ENCODE measurements at places on chromosomes 2 and 18. TPM values are rescaled to one million over a fixed set of nuclear protein-coding genes. Genes with fewer than 3 reads are reported as not detected.

GRCh38 chr2:173898996-173899395 lies 66.2 kb downstream of the SP3 start:
- DNase-seq: no peak

GRCh38 chr2:31110431-31110830 lies 27.8 kb downstream of the GALNT14 start:
- no peak for DNase-seq

DNA sequence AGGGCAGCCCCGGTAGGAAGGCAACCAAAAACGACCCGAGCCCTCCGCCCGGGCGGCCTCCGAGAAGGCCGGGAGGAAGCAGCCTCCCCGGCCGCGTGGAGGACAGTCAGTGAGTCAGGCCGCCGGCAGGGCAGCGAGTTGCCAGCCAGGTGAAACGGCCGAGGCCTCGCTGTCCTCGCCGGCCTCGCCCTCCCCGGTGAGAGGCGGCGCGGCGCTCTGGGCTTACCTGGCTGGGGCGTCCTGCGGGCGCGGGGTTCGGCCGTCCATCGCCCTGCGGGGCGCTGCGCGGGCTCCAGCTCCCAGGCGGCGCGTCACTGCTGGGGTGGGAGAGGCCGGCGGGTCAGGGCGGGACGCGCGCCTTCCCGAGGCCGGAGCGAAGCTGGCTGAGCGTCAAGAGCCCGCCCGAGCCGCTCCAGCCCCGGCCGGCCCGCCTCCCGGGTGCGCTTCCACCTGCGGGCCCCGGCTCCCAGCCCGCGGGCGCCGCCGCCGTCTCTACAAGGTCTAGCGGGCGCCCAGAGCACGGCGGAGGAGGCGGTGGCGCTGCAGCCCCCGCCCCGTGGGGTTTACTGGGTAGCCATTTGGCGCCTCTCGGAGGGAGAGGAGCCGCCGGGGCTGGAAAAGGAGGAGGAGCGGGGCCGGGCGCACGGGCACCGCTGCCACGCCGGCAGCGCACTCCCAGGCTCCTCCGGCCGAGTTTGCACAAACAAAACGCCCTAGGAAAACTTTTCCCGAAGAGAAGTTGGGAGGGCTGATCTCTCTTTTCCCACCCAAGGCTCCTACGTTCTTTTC lies 499 bp downstream of the COBLL1 start:
- DNase-seq: no peak

IL36G gene
- not detected for total RNA-seq

ALK gene
- total RNA-seq: 0.16 TPM

GNLY gene
- total RNA-seq: not detected

All from right atrium auricular region (tissue), 2 donors.